ENCODE measurements at places on chromosomes 5 and 9.

DNA sequence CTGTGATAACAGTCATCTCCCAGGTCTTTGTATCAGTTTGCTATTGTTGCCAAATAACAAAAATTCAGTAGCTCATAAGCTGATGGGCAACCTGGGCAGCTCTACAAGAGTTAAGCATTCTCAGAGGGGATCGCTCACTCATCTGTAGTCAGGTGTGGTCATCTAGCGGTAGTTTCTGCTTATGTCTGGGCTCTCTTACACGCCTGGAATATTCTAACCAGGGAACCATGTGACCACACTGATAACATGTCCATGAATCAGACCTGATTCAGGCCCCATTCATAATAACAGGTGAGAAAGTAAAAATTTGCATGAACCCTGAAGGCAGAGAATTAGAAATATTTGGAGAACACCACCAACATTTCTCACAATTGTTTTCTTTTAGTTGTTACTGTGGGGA is 576.1 kb downstream of the SLCO4C1 start:
- DNase-seq: peak; percentile 3

DNA sequence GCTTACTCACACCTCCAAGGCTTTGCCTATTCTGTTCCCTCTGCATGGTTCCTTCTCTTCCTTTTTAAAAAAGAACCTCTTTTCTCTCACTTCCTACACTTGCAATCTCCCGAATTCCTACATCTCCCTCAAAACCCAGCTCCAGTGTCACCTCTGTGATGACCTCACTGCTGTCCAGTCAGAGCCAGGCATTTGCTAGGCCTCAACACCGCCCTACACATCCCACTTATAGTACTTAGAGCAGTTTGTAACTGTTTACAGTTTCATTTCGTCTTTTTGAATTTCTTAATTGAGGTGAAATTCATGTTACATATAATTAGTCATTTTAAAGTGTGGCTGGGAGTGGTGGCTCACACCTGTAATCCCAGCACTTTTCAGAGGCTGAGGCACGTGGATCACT is 30.8 kb downstream of the CD14 start:
- no peak for DNase-seq

- DNase-seq: peak; percentile 40
These were observed 85.4 kb downstream of the PCSK1 start for GRCh38 chr5:96347502-96348292.

DNA sequence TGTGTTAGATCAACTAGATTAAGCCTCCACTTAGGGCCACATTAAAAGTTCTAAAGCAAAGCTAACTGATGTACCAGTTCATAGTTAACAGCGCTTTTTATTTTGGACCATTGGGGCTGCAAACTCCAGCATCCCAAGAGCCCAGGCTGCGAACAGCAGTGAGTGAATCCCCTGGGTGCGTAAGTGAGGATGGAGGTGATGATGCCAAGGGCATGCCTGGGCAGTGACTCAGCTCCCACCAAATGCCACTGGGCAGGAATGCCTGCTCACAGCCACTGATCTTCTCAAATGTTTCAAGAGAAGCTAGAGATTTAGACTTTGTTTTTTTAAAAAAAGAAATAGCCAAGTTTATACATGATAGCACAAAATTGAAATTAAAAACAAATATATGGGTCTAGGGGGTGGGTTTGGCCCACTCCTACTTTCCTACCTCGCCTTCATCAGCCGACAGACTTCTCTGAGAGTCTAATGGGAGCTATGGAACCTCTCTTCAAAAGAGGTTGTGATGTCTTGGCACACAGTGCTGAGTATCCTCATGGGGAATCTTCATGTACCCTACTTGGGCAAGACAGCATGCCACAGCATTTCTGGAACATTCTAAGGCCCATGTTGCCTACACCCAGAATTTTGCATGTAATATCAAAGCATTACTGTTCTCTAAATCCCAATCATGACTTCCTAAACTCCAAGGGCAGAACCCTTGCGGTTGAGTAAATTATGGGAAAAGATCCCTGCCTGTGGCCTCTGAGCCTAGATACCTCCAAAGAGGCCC is 398.1 kb downstream of the EBF1 start:
- peak; percentile 86 for DNase-seq

- DNase-seq: no peak
These were observed 55.1 kb downstream of the LHFPL2 start for GRCh38 chr5:78593465-78593864.

- DNase-seq: peak; percentile 98
These were observed at the start of gene CDK5RAP2 for GRCh38 chr9:120580051-120580896. Gene CDK5RAP2 (minus strand): TSS chr9:120580167. CDS start chr9:120579978, 189 bp downstream.
